ENCODE measurements at places on chromosomes 6 and 20. TPM values are rescaled to one million over a fixed set of nuclear protein-coding genes. Genes with fewer than 3 reads are reported as not detected.

The ISM1 gene
- total RNA-seq = 7.0 TPM

The RAB44 gene
- not detected for total RNA-seq

The PHACTR2 gene
- 3.6 TPM for total RNA-seq

The COL12A1 gene
- total RNA-seq = 6.7 TPM

The KCNQ5 gene
- 0.27 TPM for total RNA-seq

The DDO gene
- total RNA-seq = 6.9 TPM

The FAM83D gene
- total RNA-seq = 41.6 TPM

The MEI4 gene
- not detected for total RNA-seq

The DACT2 gene
- total RNA-seq = not detected

The TNNC2 gene
- not detected for total RNA-seq

The ZNF322 gene
- 15.4 TPM for total RNA-seq

The ACTL10 gene
- total RNA-seq = 15.2 TPM

The SLCO4A1 gene
- total RNA-seq = 65.5 TPM

The MUC22 gene
- total RNA-seq = not detected

The SLC17A3 gene
- total RNA-seq = 29.5 TPM

- DNase-seq = no peak
These were observed 2.7 kb downstream of the SGK1 start for GRCh38 chr6:134315189-134315588.

GRCh38 chr20:16930656-16931055, 182.5 kb downstream of the OTOR start:
- no peak for DNase-seq

DNA sequence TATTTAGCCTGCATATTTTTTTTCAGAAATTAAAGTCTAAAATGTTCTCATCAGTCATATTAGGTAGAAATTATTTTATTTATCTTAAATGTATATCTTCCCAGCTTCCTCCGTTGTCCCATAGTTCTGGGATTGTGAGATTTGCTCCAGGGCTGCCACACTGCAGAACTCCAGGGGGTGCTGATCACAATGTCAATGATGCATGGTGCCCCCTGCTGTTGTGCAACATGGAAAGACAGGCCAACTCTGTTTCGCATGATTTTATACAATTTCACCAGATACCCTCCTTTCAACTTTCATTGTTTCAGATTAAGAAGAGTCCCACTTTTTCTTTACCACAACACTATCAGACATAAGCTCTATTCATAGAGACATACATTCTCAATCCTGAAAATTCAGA, 35.9 kb downstream of the ID4 start:
- DNase-seq = no peak

DNA sequence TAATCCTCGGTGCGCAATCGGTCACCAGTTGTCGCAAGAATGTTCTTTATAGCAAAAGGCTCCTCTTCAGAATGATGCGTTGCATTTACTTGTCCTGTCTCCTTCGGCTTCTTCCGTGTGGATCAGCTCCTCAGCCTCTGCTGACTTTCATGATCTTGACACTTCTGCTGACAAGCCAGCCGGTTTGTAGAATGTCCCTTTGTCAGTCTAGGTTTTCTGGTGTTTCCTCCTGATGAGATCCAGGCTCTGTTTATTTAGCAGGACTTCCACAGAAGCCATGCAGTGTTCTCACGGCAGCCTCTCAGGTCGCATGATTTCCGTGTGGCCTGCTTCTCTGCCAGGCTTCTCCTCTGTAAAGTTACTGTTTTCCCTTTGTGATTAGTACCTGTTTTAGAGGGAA, 66.9 kb downstream of the STX11 start:
- DNase-seq = no peak

- DNase-seq = no peak
These were observed 7.8 kb downstream of the TEAD3 start for GRCh38 chr6:35489066-35489465.

DNA sequence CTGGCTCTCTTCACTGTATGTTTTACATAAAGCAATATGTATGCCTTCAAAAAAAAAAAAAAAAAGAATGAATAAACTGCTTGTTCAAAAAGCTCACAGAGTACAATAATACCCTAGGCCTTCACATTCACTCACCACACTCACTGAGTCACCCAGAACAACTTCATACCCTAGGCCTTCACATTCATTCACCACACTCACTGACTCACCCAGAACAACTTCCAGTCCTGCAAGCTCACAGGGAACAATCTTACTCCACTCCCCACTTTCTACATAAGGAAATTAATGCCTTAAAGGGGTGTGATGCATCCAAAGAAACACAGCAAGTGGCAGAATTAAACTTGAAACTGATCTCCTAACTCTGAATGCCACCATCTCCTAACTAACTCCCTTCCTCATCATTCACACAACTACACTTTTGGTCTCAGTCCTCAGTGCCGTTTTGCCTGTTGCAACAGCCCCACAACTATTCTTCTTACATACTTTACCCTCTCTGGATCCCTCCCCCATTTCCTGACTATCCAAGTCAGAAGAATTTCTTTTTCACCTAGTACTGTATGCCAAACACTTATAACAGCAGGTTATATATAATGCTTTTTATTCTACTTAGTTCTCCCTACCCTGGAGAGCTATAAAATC, 34.2 kb downstream of the NHSL1 start:
- DNase-seq = peak; percentile 72

- DNase-seq = no peak
These were observed 36.9 kb upstream of the CD2AP start for GRCh38 chr6:47440719-47441118.

GRCh38 chr6:4470698-4471210, 305.4 kb upstream of the CDYL start:
- no peak for DNase-seq

DNA sequence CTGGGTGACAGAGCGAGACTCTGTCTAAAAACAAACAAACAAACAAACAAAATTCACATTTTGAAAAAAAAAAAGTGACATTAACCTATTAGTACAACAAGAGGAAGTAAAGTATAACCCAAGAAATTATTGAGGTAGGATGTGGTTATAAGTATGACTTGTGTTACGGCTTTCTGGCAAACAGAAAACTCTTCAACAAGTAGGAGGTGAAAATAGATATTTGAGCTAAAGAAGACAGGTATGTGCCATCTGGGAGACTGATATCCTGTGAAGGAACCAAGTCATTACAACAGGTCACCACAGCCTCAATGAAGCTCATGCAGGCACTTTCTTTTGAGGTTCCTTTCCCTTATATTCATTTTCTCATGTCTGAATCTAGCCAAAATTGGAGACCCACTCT, 28.8 kb downstream of the TLDC2 start:
- DNase-seq = no peak

GRCh38 chr20:59123678-59124255, 39.9 kb upstream of the ZNF831 start:
- DNase-seq = no peak

GRCh38 chr6:34055223-34055933, 90.5 kb downstream of the GRM4 start:
- peak; percentile 56 for DNase-seq

- DNase-seq = no peak
These were observed 60.1 kb downstream of the MMS22L start for GRCh38 chr6:97222903-97223302.

DNA sequence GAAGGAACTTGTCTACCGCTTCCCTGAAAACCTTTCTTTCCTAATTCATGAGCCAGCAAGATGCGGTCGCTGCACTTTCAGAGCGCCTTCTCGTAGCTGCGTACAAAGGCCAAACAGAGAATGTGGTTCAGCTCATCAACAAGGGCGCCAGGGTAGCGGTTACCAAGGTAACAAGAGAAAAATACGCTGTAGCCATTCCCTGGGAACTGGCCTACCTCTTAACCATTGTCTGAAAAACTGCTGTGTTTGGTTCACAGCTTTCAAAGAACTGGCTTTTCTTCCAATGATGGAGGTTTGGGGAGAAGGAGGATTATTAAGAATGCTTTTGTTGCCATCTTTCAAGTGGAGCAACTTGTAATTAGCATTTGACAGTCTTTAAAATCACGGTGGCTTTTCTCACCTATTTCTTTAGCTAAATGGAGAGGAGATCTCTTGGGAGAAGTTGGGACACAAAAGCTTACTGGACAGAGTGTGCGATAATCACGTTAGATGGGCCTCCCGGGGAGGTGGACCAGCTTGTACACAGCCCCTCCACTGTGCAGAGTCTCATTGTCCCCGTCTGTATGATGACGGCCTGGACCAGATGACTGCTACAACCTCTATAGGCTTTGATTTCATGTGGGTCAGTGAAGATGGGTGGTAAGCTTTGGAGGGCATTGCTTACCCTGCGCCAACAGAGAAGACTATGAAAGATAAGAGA, 71.5 kb downstream of the LYRM2 start:
- DNase-seq = no peak

DNA sequence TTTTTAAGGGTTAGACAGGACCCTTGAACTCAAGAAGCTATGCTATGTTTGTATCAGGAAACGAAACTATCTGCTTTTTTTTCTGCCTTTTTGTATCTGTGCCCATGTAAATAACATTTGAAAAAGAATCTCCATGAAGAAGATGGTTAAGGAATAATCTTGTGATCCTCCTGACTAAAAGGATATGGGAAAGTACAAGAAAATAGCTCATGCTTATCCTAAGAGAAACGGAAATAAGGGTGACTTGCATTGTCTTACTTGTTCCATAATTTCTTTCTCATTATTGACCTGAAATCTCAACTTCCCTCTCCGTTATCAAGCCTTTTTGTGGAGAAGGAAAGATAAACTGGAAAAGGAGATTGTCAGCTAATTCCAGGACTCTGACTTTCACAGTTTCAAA, 5.9 kb upstream of the CFAP206 start:
- no peak for DNase-seq

- no peak for DNase-seq
These were observed 173.8 kb downstream of the ZNF217 start for GRCh38 chr20:53419693-53420460.

Measured in Caki2 (cell line).